Activated CD8-positive, alpha-beta memory T cell treated with anti-CD3 and anti-CD28 coated beads, Interleukin-2, amount 50 U/mL, for 4 hours (primary cell): ENCODE measurements at places on chromosomes 13 and 19.

GRCh38 chr13:36752673-36753072, 66.3 kb upstream of the RFXAP start:
- no peak for DNase-seq

GRCh38 chr13:113938716-113939115, 35.2 kb downstream of the C13orf46 start:
- no peak for DNase-seq

DNA sequence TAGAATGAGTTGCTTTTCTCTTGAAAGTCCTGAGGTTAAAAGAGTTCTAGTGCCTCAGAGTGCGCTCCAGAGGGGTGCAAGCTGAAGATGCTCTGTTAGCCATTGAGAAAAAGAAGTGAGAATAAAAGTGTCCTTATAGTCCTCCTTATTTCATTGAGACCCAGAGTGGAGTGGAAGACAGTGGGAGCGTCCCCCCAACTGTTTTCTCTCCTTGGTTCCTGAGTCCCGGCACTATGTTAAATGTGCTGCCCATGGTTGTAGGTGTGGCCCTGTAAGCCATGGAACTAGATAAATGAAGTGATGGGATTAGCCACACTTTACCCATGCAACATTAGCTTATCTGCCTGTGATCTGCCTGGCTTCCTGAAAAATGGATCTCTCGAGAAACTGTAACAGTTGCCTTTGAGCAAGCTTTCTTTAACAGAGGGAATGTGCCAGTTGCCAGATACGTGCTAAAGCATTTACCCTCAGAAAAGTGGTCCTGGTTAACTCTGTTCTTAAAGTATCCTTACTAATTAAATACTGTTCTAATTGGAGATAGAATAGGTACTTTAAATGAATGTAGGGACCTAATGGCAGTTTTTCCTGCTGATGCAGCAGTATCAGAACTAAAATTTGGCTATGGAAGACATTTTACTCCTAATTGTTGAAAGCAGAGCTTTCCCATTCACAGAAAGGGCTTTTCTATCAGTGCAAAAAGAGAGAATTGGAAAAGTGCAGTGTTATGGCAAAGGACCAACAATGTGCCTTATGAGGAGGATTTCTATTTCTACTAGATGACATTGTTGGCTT, 21.4 kb upstream of the PSG9 start:
- no peak for DNase-seq

DNA sequence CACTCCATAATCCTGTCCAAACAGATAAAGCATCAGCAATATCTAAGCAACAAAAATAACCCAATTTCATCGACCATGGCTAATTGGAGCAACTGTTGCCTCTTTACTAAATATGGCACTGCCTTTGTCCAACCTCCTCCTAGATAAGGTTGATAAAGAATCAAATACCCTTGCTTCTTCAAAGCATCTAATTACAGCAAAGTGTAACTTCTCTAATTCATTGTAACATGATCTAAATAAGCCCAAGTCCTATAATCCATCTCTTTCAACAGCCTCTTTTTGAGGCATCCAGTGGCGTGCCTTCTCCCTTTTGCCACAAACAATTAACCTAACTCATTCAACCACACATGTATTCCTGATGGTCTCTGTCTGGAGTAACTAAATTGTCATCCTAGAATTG, 81.7 kb upstream of the KLHL1 start:
- no peak for DNase-seq

- DNase-seq: no peak
Measured at GRCh38 chr13:102683637-102684036, 11.2 kb downstream of the METTL21C start.

- no peak for DNase-seq
Measured at GRCh38 chr13:112532837-112533745, 54.9 kb downstream of the TUBGCP3 start.

- DNase-seq: no peak
Measured at GRCh38 chr19:36060430-36060829, 5.7 kb downstream of the WDR62 start.

DNA sequence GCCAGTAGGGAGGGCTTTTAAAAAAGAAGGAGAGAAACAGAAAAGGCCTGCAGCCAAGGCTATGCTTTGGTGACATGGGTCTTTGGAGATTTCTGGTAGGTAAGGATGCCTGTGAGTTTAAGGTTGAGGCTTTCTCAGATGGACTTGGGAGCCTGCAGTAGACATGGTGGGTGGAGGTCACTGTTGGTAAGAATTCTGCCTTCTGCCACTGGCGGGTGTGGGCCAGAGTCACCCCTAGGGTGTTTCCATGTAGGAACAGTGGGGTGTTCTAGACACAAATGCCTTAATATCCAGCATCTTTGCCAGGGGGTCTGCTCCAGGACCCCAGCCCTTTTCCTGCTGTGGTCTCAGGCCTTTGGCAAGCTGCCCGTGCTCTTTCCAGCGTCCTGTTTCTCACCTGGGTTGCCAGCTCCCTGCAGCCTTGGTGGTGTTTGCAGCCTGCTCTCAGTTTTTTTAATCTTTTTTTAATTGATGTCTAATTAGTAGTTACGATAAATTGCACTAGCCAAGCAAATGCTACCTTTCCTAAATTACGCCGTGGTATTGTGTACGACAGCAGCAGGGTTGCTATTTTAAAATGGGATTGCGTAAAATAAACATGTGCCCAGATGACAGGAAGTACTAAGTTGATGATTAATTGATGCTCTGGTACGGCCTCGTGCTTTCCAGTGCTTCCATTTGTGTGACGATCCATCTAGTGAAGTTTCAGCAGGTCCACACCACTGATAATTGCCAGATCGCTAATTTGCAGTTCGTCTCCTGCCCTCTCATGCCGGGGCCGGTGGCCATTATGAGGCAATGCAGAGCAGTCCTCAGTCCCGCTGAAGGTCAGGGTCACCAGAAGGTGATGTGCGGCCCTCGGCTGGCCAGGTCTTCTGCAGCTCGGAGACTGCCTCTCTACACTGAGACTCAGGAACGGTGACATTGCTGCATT, 35.3 kb upstream of the NPAS1 start:
- DNase-seq: no peak

GRCh38 chr19:30567536-30568232, 195.5 kb downstream of the ZNF536 start:
- DNase-seq: no peak

- peak; percentile 58 for DNase-seq
Measured at GRCh38 chr13:24683838-24684599, 3.8 kb downstream of the ATP12A start.

GRCh38 chr19:35320065-35320713, 8.8 kb upstream of the CD22 start:
- DNase-seq: no peak

DNA sequence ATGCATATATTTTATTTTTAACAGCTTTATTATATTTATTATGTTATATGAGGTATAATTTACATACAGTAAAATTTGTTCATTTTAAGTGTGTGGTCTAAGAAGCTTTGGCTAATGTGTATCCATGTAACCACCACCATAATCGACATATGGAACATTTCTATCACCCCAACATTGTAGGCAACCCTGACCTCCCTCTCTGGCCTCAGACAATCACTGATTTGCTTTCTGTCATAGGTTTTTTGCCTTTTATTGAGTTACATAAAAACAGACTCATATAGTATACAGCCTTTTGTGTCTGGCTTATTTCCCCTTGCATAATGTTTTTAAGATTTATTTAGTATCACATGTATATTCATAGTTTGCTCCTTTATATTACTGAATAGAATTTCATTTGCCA, 90.7 kb upstream of the KL start:
- no peak for DNase-seq

GRCh38 chr19:2309734-2310362, 1.9 kb upstream of the LINGO3 start:
- DNase-seq: no peak

- DNase-seq: no peak
Measured at GRCh38 chr19:10019246-10019645, 6.0 kb downstream of the RDH8 start.

DNA sequence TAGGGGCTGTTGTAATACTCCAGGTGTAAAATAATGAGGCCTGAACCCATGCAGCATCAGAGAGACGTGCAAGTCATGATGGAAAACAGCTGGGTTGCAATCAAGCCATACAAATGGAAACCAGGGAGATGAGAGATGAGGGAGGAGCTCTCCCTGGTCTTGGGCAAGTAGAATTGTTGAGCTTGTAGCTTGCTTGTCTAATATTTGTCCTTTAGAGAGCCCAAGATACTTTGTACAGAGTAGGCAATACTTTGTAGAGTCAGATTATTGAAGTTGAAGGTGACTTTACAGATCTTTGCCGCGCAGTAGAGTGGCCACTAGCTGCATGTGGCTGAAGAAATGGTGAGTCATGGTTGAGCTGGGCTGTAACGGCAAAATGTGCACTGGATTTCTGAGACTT, 8.3 kb downstream of the ATP8A2 start:
- DNase-seq: no peak

GRCh38 chr19:46386151-46386550, 27.2 kb downstream of the CCDC8 start:
- no peak for DNase-seq

DNA sequence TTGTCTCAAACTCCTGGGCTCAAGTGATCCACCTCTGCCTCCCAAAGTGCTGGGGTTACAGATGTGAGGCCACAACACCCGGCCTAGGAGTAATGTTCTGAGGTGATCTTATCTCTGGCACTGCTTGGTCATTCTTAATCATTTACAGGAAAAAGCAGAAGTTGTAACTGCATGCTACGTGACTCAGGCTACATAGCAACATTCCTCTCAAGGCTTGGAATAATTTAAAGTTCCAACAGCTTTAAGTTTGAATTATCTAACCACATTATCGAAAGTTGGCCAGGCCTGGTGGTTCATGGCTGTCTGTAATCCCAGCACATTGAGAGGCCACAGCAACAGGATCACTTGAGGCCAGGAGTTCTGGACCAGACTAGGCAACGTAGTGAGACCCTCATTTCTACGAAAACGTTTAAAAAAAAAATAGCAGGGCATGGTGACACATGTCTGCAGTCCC, 3.9 kb upstream of the B9D2 start:
- DNase-seq: no peak

DNA sequence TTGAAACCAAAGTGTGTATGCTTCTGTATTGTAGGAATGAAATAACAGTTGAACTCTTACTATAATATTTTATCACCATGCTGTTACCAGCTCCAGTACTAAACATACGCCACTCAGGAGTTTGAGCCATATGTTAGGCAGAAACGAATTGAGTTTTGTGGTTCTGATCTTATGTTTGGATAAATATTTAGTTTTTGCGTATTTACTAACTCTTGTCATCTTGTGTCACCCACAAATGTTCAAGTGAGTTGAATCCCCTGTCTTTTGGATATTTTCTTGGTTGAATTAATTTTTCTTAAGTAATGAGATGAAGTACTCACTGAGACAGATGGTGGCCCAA, 1.5 kb downstream of the FNDC3A start:
- no peak for DNase-seq

DNA sequence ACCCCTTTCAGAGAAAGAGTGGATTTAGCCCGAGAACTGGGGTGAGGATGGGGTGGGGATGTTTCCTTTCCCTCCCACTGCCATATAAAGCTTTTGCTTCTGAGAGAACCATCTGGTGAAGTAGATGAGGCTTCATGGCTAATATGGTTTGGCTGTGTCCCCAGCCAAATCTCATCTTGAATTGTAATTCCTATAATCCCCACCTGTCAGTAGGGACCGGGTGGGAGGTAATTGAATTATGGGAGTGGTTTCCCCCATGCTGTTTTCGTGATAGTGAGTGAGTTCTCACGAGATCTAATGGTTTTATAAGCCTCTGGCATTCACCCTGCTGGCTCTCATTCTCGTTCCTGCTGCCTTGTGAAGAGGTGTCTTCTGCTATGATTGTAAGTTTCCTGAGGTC, 270.9 kb downstream of the LMO7 start:
- no peak for DNase-seq

GRCh38 chr13:75762076-75762937, 126.2 kb downstream of the LMO7 start:
- DNase-seq: no peak

DNA sequence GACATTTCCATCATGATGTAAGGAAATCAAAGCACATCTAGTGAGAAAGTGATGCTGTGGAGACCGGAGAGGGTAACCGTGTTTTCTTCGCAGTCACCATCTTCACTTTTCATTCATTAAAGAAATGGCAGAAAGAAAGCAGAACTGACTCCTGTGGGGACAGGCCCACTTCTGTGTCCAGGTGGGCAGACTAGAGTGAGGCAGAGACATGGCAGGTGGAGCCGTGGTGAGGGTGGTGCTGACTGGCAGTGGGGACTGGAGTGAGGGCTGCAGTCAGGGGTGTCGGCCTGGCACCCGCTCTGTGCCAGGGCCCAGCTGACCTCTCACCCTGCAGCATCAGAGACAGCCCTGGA, 71.4 kb upstream of the MCF2L start:
- DNase-seq: no peak

DNA sequence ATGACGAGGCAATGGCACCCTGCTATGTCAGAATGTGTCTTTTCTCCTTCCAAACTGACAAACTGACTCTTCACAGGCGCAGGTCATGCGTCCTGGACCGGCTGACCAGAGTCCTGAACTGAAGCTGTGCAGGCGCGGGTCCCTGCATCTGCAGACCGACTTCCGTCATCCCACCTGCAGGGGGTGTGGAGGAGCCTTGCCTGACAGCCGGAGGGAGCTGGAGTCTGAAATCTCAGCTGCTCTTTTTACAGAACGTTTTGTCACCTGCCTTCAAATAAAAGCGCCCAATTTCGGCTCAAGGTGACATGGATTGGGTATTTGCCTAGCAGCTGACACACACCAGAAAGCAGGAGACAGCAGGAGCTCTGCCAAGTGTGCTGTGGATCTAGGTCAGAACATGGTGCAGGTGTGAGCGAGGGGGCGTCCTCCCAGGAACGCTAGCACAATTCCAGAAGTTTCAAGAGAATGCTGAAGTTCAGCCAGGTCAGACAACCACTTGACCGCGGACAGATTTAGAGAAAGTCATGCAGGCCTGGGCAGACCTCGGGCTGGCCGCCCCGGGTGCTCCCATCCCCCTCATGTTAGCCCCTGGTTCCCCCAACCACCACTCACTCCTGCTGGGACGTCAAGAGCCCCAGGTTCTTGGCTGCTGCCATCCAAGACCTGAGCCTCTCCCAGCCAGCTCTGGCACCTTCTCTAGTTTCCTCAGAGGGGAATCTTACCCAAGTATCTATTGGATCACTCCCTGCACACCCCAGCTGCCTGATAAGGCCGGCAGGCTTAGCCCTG, 32.8 kb downstream of the ELL start:
- no peak for DNase-seq

DNA sequence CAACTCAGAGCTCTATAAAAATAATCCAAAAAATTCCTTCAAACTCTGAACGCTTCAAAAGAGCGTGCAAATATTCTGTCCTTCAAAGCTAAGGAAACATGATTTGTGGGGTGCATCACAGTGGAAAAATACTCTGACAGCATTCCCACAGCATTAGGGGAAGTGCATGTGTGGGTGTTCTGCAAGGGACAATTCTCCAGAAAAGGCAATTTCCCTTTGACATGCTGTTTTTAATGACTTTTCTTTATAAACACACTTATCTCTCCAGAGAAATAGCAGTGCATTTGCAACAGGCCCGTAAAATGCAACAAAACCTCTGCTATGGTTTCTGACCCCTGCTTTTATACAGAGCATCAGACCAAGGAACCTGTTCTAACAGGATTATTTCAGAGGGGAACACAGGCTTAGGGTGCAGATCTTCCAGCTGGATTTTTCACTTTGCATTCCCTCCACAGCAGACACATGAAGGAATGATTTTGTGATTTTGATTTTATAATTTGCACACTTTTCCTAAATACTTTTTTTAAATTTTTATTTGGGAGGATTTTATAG, 42.6 kb downstream of the KL start:
- no peak for DNase-seq
